ENCODE measurements at places on chromosomes 16 and 17. TPM values are rescaled to one million over a fixed set of nuclear protein-coding genes. Genes with fewer than 3 reads are reported as not detected.

The CARD14 gene
- total RNA-seq, result not detected

The HCRT gene
- not detected for total RNA-seq

The LPO gene
- not detected for total RNA-seq

The HBA1 gene
- total RNA-seq, result not detected

The ZC3H18 gene
- 10.6 TPM for total RNA-seq

The PARD6A gene
- 2.4 TPM for total RNA-seq

The CD79B gene
- 0.36 TPM for total RNA-seq

DNA sequence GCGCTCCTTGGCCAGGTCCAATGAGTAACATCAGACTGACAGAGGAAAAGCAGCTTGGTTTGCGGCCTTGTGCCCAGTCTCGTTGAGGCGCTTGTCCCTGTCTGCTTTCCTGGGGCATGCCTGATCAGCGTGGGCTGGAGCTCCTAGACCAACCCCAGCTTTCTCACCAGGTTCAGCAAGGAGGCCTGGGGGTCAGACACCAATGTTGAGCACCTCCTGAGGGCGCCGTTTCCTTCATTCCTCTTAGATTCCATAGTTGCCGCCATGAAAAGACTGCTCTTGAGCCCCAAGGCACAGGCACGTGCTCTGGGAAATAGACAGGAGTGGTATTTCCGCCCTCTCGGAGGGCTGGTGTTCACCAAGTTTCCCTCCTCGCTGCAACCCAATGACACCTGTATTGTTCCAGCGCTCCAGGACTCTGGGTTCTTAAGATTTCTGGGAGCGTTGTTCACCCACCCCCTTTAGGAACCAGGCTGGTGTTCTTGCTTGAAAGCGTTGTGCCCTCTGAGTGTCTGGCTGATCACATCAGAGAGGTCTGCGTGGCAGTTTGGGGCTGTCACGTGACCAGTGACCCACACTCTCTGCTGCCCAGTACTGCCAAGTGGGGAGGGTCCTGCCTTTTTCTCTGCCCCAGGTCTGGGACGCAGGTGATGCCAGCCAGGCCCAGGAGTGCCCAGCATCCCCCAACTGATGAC, 18.0 kb downstream of the KCTD2 start:
- H3K36me3 ChIP-seq, result peaks cover 46% of the 10 kb centered on the region
- peak; percentile 76 for DNase-seq
- no peak overlapping the region for H3K4me3 ChIP-seq
- H3K27ac ChIP-seq, result no peak overlapping the region
- H3K27me3 ChIP-seq, result no peaks in the 10 kb centered on the region

DNA sequence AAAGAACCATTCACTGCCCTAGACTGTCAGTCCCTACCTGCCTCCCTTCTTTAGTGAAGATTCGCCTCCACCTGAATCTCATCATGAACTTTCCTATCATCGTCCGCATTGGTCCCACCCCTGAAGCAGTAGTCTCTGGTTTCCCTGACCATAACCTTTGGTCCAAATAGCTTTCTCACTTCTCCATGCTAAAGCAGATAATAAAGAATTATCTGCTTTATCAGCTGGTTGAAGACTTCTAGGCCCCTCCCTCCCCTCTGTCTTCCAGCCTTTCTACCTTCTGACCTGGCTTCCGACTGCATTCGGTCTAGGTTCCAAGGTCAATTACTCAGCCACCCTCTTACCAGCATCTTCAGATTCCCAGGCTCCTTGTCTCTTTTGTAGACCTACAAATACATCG, 650.9 kb downstream of the HS3ST4 start:
- H3K4me3 ChIP-seq, result no peak overlapping the region
- H3K27ac ChIP-seq, result no peak overlapping the region
- no peak for DNase-seq
- no peaks in the 10 kb centered on the region for H3K4me1 ChIP-seq
- H3K27me3 ChIP-seq, result no peaks in the 10 kb centered on the region

DNA sequence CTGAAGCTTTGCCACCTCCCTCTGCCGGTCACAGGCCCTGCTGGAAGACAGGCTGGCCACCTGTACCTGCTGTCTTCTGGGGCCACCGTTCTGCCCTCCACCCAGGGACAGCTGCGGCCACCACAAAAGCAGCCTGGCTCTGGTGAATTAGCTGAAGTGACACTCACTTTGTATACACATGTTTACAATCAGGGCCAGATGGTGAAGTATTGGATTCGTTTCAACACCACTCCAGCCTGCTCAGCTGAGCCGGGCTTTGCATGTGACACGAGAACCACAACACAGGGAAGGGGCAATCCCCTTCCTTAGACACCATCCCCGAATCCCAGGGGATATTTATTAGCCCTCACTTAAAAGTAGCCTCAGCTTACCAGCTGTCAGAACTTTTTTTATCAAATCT, 191.5 kb upstream of the RPL38 start:
- H3K27ac ChIP-seq, result no peak overlapping the region
- H3K36me3 ChIP-seq, result no peaks in the 10 kb centered on the region
- H3K4me1 ChIP-seq, result no peaks in the 10 kb centered on the region
- H3K4me3 ChIP-seq, result no peak overlapping the region

DNA sequence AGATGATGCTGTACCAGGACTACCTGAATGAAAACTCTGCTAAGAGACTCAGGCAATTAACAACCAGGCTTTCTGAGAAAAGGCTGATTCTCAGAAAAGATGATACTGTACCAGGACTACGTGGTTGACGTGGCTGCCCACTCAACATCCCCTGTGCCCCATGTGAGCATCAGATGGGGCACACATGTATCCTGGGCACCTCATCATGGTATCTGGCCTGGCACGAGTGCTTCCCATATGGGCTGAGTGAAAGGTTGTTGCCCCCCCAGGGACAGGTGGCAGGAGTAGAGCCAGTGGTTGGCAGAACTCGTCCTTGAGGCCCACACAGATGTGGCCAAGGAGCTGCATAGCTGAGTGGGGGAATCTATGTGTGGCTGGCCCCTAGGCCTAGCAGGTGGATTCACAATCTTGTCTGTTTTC, 3.5 kb upstream of the CES4A start:
- no peaks in the 10 kb centered on the region for H3K36me3 ChIP-seq
- no peaks in the 10 kb centered on the region for H3K4me1 ChIP-seq
- no peak for DNase-seq

DNA sequence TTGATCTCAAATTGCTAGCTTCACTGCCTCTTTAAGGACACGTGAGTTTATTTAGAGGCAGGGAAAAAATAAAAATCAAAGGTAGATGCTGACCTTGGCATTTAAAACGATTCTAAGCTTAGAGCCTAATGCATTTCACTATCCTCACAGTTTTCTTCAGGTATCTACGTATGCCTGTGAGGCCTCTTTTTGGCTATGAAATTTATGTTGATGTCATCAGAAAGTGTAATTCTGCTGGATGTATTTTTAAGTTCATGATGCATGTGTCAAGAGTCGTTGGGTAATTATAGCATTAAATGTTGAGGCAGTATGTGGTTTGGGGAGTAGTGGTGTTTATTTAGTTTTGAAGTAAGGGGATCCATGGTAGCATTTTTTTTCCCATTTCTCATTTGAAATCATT, 4.2 kb upstream of the KRTAP3-2 start:
- peaks cover 6% of the 10 kb centered on the region for H3K4me1 ChIP-seq
- no peak overlapping the region for H3K4me3 ChIP-seq
- no peak overlapping the region for H3K27ac ChIP-seq
- H3K36me3 ChIP-seq, result no peaks in the 10 kb centered on the region

- H3K27ac ChIP-seq, result no peak overlapping the region
- peaks cover 4% of the 10 kb centered on the region for H3K4me1 ChIP-seq
- H3K27me3 ChIP-seq, result no peaks in the 10 kb centered on the region
- DNase-seq, result peak; percentile 79
Measured at GRCh38 chr17:32525122-32525521, 38.3 kb downstream of the CDK5R1 start.

DNA sequence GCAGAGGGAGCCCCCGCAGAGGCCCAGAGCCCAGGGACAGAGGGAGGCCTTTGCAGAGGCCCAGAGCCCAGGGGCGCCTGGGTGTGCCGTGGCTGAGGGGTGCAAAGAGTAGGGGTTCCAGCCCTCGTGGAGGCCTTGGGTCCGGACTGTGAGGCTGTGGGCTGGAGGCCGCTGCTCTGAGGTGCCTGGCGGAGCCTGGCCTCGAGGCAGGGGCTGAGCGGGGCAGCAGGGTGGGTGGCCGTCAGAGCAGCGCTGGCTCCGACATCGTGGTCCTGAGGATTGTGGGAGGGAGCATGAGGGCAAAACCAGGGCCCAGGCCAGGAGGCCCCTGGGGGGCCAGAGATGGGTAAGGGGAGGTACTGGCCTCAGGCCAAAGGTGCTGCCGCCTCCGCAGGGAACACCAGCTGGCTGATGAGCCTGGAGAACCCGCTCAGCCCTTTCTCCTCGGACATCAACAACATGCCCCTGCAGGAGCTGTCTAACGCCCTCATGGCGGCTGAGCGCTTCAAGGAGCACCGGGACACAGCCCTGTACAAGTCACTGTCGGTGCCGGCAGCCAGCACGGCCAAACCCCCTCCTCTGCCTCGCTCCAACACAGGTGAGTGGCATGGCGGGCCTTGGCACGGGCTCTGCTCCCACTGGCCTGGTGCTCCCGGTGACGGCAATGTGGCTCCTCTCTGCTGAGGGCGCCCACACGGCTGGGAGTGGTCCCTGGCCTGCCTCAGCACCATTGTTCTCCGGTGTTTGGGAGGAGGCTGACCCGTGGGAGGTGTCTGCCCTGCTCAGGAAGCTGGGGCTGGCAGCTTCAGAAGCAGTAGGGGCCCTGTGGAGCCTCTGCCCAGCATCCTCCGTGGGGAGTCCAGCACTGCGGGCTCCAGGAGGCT, 33.7 kb downstream of the TSC2 start:
- no peaks in the 10 kb centered on the region for H3K27me3 ChIP-seq
- H3K36me3 ChIP-seq, result peaks cover 38% of the 10 kb centered on the region
- H3K4me1 ChIP-seq, result no peaks in the 10 kb centered on the region
- H3K27ac ChIP-seq, result no peak overlapping the region
- H3K4me3 ChIP-seq, result no peak overlapping the region
- DNase-seq, result no peak

DNA sequence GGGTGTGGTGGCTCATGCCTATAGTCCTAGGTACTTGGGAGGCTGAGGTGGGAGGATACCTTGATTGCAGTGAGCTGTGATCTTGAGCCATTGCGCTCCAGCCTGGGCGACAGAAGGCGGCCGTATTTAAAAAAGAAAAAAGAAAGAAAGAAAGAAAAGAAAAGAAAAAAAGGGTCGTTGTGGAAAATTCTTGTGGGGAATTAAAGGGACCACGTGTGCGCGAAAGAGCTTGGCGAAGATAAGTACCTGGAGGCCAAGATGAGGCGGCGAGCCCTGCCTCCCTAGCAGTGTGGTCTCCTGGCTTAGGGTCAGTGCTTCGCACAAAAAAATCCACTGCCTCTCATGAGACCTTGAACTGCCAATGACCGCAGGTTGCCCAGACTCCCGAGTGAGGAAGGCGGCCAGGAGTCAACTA, 728 bp upstream of the NMT1 start:
- peaks cover 23% of the 10 kb centered on the region for H3K4me1 ChIP-seq
- DNase-seq, result peak; percentile 91
- peak overlapping the region; percentile 89 for H3K4me3 ChIP-seq
- peak overlapping the region; percentile 97 for H3K27ac ChIP-seq
